ENCODE measurements at places on chromosomes 3 and 15.

- DNase-seq: no peak
Observed at GRCh38 chr3:61645148-61645547, 83.8 kb downstream of the PTPRG start.

- no peak for DNase-seq
Observed at GRCh38 chr3:13053420-13053819, 19.8 kb downstream of the IQSEC1 start.

GRCh38 chr15:75114796-75115195 lies 86.9 kb upstream of the C15orf39 start:
- DNase-seq: no peak

GRCh38 chr3:197494366-197495058 lies 61.3 kb downstream of the BDH1 start:
- DNase-seq: no peak

- DNase-seq: no peak
Observed at GRCh38 chr15:93981706-93982105, 249.7 kb upstream of the MCTP2 start.

GRCh38 chr3:45923755-45924154 lies 19.5 kb upstream of the CXCR6 start:
- DNase-seq: no peak

DNA sequence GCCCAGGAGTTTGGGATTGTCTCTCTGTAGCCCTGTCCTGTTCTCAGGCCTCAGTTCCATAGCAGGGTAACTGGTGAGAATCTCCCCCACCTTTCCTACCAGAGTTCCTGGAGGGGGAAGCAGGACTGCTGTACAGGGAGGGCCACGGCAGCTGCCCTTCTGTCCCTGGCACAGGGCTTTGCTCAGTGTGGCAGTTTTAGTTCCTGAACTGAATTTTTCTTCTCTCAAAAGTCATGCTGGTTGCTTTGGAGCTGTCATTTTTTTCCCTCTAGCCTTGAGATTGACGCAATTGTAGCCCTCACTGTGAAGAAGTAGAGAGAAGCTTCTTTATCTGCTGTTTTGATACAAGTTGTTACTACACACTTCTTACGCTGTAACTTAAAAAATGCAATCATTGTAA lies 55.5 kb downstream of the TPRG1 start:
- no peak for DNase-seq

- DNase-seq: no peak
Observed at GRCh38 chr3:183427196-183427875, 1.1 kb downstream of the MCF2L2 start.

DNA sequence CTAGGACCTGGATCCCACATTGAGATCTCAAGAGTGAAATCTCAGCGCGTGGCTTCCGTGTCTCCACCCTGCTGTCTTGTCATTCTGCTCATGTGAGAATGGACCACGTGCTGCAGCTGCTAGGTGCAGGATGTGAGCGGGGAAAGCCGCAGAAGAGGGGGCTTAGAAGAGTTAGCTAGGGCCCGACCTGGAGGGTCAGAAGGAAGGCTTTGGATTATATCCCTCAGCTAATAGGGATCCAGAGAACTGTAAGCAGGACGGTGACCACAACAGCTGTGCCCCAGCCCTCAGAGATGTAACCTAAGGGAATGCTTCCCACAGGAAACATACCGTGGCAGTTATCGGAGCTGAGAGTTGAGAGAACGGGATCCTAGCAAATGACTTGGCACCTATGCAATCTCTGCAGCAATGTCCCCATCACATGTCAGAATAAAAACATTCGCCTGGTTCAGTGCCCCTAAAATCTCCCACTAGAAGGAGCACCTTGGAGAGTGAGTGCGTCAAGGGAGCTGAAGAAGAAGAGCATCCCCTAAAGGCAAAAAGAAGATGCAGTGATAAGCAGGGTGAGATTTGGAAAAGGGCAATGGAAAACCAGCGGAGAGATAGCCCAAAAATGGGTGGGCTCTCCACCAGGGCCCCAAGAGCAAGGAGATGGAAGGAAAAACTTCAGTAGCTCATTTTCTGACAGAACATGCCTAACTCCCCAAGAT lies 76.9 kb upstream of the ST8SIA2 start:
- DNase-seq: no peak

- no peak for DNase-seq
Observed at GRCh38 chr15:72382146-72382545, 6.3 kb upstream of the HEXA start.

GRCh38 chr3:133301194-133301593 lies 98.7 kb upstream of the BFSP2 start:
- DNase-seq: no peak

- DNase-seq: no peak
Observed at GRCh38 chr3:81484520-81484919, 276.9 kb downstream of the GBE1 start.

GRCh38 chr15:42832576-42832975 lies 88.0 kb downstream of the TTBK2 start:
- DNase-seq: no peak

DNA sequence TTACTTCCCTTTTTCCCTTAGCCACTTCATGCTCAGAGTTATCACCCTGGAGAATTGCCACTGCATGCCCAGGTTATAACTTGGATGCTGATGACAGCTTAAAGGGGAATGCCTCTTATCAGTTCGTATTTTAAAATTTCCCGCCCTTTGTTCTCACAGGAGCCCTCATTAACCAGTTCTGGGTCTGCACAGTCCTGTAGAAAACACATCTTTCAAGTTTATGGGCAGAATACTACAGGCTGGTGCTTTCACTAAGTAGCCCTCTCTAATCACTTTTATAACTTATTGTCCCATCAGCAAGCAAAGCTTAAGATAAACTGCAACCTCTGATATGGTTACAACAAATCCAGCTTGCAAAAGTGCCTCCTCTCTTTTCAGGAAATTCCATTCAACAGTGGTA lies 587.3 kb upstream of the UBE2E2 start:
- DNase-seq: no peak

DNA sequence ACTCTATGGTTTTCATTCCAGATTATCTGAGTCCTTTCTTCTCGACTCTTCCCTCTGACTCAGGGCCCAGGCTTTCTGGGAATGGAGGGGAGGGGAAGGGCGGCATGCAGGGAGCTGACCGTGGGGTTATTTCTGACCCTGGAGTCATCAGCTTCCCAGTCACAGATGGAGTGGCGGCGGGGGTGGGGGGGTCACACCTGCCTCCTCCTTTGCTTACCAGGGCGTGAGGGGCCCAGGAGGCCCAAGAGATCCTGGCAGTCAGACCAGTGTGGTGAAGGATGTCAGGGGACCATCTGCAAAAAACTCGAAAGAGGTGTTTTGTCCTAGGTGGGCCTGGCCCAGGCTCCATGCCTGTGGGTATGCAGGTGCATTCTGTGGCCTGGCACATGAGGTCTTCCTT lies 996 bp upstream of the XIRP1 start:
- DNase-seq: no peak

DNA sequence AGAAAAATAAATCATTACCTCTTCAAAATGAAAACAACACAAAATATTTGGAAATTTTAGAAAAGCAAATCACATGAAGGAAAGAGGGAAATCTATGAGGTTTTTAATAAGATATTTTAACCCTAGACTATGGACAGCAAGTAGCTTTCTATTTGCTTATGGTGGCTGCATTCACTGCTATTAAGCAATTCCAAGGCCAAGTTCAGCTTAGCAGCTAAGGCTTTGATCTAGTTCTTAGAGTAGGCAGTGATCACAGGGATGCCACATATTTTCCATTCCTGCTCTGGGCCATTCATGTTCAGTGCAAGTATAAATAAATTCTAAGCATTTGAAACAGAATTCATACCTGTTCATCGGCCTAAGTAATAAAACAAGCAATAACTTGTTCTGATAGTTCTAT lies 235.3 kb downstream of the CDIN1 start:
- no peak for DNase-seq

DNA sequence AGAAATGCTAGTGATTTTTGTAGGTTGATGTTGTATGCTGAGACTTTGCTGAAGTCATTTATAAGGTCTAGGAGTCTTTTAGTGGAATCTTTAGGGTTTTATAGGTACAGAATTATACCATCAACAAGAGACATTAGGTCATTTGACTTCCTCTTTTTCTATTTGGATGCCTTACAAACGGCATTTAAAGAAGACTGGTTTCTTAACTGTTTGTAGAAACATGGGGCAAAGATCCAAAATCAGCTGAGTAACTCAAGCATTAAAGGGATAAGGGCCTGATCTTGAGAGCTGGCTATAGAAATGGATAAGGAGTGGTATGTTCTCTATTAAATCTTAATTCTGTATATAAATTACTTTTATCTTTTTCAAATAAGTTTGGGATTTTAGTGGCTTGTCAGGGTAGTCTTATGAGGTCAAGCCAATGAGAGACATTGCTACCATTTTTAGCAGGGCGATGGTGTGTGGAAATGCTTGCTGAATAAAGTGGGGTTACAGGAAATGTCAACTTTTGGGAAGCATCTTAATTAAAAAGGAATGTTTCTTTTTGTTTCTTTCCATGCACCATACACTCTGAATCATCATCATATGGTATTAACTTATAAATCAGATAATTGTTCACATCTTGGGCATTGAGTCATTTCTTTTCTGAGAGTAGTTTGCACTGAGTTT lies 197.7 kb upstream of the GBE1 start:
- no peak for DNase-seq

GRCh38 chr3:65893631-65894030 lies 145.1 kb downstream of the MAGI1 start:
- DNase-seq: no peak

DNA sequence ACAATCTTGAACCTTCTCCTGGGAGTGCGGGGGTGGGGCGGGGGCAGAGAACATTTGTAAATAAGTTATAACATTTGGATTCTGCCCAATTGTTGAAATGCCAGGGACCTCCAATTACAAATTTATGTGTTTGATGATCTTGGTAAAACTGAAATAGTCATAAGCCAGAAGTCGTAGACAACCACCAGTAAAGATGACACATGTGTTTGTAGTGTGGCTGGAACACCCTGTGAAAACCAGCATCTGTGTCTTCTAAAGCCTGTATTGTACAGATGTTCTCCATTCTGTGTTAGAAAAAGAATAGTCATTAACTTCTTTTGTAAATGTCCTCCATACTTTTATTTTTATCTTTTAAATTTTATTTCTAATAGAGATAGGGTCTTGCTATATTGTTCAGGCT lies 61.8 kb downstream of the ARIH1 start:
- DNase-seq: no peak

- DNase-seq: no peak
Observed at GRCh38 chr3:38264353-38264771, 1.2 kb upstream of the SLC22A13 start.

DNA sequence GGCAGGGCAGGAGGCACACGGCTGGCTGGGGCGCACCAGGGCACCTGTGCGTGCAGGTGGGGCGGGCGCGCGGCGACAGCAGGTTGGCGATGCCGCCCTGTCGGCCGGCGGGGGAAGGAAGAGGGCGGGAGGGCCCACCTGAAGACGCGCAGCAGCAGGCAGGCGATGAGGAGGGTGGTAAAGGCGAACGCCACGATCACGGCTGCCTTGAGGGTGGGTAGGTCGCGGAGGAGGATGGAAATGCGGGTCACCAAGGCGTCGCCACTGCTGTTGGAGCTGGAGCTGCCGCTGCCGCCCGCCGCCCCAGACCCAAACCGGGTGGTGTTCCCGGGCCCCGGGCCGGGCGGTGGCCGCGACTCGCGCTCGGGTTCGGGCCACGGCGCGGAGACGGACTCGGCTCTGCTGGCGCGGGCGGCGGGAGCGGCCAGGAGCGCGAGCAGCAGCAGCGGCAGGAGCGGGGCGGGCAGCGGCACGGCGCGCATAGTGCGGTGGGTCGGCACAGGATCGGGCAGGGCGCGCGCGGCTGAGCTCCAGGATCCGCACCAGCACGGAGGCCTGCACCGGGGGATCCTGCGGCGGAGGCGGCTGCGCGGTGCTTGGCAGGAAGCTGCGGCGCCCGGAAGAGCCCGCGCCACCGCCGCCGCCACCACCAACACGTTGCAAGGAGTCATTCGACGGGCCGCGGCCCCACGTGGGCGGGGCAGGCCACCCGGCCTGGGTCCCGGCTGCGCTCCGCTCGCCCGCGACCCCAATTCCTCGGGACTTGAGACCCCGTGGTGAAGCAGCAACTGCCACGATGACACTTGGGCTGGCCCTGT lies at the start of gene FAM174B:
Gene FAM174B (minus strand): TSS at position 598 of the 818 bp plus-strand sequence.
- DNase-seq: peak; percentile 45

DNA sequence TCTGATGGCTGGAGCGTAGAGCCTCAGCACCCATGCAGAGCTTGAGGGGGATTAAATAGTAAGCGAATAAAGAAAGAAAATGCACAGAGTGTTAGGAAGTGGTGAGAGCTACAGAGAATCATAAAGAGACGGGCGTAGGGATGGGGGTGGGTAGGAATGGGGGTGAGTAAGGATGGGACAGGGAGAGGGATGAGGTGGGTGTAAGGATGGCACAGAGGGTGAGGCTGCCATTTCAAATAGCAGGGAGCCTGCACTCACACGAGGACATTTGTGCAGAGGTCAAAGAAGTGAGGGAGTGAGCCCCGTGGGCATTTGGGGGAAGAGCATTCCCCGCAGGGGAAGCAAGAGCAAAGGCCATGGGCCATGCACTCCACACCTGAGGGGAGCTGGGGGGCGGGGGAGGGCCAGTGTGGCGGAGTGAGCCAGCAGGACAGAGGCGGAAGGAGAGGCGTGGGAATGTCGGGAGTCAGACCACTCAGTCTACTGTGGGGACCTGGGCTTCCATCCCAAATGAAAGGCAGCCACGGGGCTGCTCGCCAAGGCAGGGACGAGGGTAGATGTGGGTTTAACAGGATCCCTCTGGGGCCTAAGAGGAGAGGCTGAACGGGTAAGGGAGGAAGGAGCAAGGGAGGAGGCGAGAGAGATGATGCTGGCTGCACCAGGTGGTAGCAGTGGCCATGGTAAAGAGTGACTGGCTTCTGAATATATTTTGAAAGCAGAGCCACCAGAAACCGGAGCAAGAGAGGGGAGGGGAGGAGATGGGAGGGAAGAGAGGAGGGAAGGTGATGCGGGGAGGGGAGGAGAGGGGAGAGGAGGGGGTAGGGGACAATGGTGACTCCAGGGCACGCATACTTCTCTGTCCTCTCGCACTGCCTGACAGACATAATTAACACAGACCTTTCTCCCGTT lies 35.2 kb upstream of the SLC6A6 start:
- DNase-seq: no peak

DNA sequence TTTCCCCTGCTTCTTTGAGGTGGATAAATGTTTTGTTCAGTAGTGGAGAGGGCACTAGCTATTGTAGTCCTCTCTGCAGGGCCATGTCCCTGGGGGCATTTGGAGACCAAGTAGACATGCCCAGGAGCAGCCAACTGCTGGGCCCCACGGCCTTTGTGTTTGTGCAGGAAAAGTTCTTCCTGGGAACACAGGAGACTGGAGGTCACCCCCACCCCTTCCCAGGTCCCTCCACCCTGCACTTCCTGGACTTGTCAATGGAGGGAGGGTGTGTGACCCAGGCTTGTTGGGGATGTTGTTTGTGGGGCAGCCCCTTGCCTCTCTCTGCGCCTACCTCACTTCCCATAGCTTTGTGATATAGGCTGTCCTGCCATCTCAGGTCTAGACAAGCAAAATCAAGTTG lies 317.0 kb upstream of the LRRFIP2 start:
- no peak for DNase-seq

All from activated CD4-positive, alpha-beta T cell treated with anti-CD3 and anti-CD28 coated beads, Interleukin-2, amount 50 U/mL, for 48 hours (primary cell).